Stimulated activated CD4-positive, alpha-beta T cell treated with anti-CD3 and anti-CD28 coated beads, Interleukin-4, amount 100 ng/mL, for 1 hour (primary cell): ENCODE measurements at places on chromosomes 16 and 17.
A peak's percentile ranks its signal among the peaks of the same experiment; 100 is the strongest.

DNA sequence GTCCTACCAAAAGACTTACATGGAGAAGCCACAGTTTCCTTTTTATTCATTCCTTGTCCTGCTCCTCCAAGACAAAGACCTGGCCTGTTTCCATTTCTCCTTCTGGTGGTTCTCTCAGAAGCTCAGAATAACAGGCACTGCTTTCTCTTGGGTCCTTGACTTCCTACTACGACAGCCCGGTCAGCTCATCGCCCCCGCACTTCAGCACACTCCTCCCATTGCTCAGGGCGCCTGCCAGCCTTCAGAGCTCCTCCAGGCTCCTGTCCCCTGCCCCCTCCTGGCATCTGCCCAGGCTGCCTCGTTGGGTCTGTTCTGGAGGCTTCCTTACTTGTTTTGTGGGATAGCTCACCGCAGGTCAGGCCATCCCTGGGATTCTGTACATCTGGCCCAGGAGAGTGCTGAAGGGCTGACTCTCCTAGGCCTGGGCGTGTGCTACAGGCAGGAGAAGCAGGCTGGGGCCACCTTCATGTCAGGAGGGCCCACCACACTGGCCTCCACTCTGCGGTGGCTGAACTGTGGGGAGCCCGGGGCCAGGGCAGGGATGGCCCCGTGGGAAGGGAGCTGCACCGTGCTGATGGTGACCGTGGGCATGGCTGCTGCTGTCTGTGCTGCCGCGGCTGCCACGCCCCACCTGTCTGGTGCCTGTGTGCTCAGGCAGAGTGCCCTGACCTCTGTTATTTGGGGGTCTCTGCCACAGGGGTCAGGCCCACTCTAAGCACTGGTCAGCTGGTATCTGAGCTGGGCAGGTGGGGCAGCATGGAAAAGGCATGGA, 17.7 kb downstream of the TCF25 start:
- no peak for DNase-seq

DNA sequence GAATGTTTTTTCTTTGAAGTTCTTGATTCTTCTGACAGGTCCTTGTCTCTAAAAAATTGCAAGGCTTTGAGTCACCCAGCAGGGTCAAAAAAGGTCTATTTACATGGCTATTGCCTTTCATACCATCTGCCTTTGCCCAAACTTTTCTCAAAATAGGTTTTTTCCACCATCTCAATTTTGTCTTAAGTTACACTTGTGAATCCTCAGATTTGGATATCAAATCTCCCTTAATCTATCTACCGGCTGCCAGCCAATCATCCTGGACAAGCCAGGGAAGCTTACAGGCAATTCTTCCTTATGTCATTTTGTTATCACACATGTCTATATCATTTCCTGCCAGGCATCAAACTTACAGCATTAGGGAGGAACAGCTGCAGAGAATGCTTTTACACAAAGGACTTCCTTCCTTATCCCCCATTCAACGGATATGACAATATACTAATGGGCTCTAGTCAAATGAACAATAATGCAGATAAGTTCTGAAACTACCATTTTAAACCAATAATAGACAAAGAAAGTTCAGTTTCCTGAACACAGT, 104.1 kb upstream of the CORO6 start:
- DNase-seq: no peak

- DNase-seq: no peak
Measured at GRCh38 chr16:3487521-3488410, 7.5 kb downstream of the C16orf90 start.

DNA sequence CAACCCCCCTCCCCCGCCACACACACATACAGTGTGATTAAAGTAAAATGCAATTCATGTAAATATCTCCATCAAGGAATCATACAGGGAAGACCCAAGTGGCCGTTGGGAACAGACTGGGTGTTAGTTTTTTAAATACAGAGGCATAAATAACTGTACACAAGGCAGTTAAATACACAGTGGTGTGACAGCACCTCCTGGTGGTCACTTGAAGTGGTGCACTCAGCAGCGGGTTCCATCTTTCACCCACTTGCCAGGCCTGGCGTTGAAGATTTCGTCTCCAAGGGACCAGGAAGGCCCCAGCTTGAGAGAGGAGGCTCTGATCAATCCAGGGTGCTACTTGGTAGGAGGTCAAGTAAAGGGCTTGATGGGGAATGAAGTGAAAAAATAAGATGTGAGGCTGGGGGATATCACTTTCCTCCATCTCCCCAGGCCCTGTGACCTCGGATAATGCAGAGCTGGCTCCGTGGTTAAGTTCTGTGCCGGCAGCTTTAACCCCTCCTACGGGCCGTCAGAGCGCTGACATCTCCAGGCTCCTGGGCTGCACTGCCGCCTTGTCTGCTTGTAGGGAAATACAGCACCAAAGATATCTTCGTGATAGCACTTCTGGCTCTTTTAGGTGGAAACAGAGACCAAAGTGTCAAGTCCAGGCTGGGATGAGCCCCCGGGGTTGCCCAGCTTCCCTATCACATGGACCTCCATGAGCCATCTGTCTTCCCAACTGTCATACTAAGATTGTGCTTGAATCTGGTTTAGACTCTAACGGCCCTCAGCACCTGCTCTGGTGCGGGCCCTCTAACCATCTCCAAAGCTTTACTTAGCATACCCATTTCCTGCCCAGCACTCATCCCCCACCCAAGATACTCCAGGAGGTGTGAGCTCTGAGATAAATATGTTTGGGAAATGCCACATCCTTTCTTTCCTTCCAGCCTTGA, 20.7 kb downstream of the LGALS9 start:
- DNase-seq: peak; percentile 71

GRCh38 chr16:61237884-61238485, 798.3 kb downstream of the CDH8 start:
- no peak for DNase-seq

- DNase-seq: no peak
Measured at GRCh38 chr16:73057291-73058210, 9.6 kb upstream of the ZFHX3 start.

DNA sequence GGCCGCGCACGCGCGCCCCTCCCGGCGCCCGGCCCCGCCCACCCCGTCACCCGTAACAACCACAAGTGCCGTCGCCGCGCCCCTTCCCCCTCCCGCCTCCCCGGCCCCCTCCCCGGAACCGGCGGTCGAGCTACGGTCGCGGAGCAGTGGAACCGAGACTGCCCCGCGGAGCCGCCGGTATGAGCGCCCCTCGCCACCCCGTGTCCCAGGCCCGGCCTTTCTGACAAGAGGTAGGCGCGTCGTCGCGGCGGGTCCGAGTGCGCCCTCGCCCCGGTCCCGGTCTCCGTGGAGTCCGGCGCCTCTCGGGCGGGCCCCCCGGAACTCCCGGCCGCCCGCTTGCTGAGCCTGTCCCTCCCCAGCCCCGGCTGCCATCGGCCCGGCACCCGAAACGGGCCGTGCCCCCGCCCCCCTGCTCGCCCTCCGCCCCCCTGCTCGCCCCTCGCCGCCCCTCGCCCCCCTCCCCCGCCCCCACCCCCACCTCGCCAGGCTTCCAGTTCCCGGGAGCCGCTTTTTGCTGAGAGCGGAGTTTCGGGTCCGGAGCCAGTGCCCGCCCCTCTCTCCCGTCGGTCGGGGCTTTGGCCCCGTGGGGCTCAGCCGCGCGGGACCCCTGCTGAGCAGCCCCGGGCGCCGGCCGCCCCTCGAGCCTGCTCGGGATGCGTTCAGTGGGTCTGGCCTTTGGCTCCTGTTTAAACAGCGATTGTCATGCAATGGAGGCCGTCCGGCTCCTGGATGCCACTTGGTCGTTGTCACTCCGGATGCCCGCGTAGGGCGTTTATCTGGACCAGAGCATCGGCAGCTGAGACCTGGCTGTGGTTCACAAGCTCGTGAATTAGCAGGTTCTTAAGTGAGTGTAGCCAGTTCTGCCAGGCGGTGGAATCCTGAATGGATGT, at the start of gene SEC14L1:
Gene SEC14L1, plus strand, starts transcription at position 92 of the 890 bp plus-strand sequence. CDS start 2,628 bp downstream, outside the sequence.
- peak; percentile 19 for DNase-seq

- no peak for DNase-seq
Measured at GRCh38 chr17:31674305-31674704, 184.7 kb downstream of the COPRS start.

DNA sequence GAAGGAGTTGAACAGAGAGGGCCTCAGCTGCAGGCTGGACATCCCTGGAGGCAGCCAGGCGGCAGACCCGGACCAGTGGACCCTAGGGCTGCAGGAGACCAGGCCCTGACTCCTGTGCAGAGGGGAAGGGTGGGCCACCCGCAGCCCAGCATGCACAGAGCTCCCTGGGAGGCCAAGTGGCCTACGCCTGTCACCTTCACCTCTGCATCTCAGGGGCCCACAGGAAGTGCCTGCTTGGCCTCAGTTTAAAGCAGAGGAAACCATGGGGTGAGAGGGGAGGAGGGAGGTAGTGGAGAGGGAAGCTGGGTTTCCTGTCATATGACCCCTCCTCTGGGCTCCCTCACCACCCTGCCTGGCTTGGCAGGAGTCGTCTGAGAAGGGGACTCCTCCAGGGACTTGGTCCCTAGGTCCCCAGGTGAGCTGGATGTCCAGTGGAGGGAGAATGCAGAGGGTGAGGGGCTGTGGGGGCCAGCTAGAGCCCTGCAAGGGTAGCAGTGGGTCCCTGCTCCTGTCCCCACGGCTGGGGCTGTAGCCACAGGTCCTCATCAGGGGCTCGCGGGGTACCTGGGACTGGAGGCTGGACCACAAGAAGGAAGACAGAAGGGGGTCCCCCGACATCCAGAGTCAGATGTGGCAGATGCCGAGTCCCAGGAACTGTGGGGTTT, at the start of gene TMC8:
Gene TMC8, plus strand, starts transcription at position 335 of the 665 bp plus-strand sequence. CDS start 818 bp downstream, outside the sequence.
- peak; percentile 50 for DNase-seq

DNA sequence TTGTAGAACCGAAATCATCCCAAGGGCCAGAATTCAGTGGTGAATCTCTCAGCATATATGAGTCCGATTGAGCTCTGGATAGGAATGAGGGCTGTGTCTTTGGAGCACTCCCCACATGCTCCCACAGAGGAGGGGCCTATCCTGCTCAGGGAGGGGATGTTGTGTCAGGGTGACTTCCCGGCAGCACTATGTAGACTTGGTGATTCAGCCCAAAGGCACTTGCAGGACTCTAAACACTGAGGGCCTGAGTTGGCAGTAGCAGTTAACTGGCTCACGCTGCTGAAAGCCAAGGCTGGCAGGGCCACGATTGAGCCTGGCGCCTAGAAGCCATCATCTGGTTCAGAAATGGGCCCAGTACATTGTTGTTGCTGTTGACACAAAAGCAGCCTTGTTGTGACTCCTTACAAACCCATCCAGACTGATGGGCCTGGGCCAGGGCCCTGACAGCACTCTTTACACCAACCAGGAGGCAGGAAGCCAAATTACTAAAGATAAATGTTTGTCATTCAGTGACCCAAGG, 31.9 kb downstream of the NMT1 start:
- no peak for DNase-seq

GRCh38 chr16:477301-478157, 50.0 kb upstream of the CAPN15 start:
- no peak for DNase-seq

DNA sequence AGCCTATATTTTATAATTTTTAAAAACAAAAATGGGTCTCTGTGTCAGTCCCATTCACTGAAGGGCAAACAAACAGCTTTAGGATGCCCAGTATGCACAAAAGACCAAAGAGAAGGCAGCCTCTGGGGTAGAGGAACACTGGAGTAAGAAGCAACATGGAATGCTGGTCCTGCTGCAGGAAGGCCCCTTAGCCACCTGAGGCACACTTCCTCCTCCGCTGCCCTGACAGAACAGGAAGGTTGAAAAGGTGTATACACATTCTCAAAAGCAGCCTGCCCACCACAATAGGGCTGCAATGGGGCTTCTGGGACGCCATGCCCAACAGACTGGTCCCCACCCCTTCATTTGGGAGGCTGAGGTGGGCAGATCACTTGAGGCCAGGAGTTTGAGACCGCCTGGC, 19.5 kb downstream of the TOM1L2 start:
- no peak for DNase-seq

- DNase-seq: no peak
Measured at GRCh38 chr17:37100231-37100630, 151.5 kb downstream of the AATF start.

DNA sequence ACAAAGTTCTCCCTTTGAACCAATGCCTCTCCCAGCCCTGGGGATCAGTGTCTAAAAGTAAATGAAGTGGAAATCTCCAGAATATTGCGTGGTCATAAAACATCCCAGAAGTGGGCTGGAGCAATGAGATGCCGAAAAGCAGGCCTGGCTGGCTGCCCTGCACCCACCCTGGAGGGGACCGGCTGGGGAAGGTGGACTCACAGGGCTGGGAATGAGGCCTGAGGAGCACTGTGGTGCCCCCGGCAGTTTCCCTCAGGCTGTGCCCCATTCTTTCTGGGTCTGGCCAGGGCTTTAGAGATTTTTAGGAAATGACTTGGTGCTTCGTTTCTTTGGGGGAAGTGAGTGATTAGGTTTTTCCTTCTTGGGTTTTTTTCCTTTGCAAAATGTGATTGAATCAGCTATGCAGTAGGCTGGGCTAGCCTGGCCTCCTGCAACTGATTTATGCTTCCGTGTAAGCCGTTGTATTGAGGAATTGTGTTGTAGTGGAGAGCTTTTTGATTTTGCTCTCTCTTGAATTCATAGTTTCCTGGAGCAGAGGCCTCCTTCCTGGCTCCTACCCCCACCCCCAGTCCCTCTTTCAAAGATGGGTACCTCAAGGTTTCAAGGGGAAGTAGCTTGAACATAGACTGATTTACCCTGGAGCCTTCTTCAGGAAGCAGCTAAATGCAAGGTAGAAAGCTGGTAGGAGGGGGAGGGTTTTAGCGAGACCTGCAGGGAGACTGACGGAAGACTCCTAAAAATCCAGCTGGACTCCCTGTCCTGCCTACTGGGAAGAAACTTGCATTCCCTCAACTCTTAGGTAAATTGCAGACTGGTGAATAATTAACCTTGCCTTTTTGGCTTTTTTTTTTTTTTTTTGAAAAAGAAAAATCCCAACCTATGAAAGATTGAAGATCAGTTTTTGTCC, 170.2 kb downstream of the RAB11FIP4 start:
- no peak for DNase-seq

- no peak for DNase-seq
Measured at GRCh38 chr17:82921426-82921825, 81.6 kb upstream of the ZNF750 start.

GRCh38 chr16:57352636-57353047, 5.9 kb upstream of the CCL22 start:
- no peak for DNase-seq

DNA sequence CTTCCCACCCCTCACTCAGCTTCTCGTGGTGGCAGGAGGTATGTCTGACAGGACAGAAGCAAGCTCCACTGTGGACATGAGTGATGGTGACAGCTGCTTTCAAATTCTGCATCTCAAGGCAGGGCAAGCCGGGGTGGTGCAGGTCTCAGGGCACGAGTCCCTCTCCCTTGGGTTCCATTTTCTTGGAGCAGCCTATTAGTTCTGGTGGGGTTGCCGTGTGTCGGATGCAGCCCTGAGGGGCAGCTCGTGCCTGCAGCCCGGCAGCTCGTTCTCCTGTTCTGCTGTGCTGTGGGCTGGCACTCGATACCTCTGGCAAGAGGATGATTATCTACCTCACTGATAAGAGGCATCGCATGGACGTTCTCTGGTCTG, 16.5 kb upstream of the CLEC18C start:
- DNase-seq: no peak

GRCh38 chr16:15674571-15674970, 24.5 kb downstream of the NDE1 start:
- DNase-seq: no peak

- DNase-seq: no peak
Measured at GRCh38 chr16:55471448-55472097, 7.4 kb upstream of the MMP2 start.

GRCh38 chr16:49828533-49829267, 27.2 kb downstream of the ZNF423 start:
- DNase-seq: no peak

- no peak for DNase-seq
Measured at GRCh38 chr16:30934827-30935557, 11.6 kb downstream of the FBXL19 start.

- no peak for DNase-seq
Measured at GRCh38 chr16:16120382-16121184, 102.7 kb downstream of the ABCC6 start.

- no peak for DNase-seq
Measured at GRCh38 chr16:1863681-1864460, 8.1 kb downstream of the MEIOB start.
